Kidney tubule cell (primary cell): ENCODE measurements at places on chromosomes 6 and 20.

DNA sequence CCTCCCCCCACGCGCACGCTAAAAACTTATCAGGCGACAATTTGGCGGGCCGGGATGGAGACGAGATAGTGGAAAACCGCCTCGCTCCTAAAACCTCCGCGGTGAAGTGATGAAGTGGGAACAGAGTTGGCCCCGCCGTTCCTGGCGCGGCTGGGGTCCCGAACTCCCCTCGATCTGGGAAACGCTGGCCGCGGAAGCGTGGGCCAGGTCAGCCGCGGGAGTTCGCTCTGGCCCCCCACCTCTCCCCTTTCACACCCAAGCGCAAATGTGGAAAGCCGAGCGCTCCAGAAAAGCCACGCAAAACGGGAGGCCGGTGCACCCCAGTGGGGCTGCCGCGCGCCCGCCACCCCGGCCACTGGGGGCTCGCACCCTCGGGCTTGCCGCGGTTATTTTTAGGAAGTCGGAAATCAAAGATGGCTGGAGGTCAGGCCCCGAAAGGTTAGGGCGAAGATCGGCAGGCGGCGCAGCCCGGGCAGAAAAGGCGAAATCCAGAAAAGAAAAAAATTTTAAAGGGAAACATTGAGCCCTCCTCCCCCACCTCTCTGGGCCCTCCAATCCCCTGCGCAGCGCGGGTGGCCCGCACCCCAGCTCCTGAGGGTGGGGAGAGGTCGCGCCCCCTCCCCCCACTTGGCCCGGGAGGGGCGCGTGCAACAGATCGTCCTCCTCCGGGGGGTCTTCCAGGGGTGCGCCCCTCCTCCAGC lies 1.0 kb downstream of the SALL4 start:
- DNase-seq, result no peak

DNA sequence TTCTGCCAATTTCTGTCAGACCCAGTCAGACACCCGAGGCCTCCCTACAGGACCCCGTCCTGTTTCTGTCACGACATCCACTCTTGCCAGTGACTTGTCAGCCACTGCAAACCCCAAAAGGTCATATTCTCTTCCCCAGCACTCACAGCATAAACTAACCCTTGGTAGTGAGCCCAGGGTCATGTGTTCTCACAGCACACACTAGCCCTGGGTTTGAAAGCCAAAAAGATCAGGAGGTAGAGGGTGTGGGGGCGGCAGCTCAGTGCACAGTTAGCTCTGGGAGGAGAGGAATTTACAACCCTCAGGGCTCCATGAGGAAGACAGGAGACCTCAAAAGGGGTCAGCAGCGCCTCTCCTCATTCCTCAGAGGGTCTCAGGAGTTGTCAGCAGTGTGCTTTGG lies 9.9 kb upstream of the SNX9 start:
- DNase-seq, result no peak

GRCh38 chr6:167495506-167496401 lies 170.9 kb downstream of the TTLL2 start:
- no peak for DNase-seq

- DNase-seq, result no peak
Observed at GRCh38 chr20:34322267-34323105, 19.3 kb upstream of the AHCY start.
